ENCODE measurements at places on chromosomes 11 and 22.

GRCh38 chr11:62546244-62546928 is at the start of gene AHNAK:
Gene AHNAK (minus strand): TSS chr11:62546806. CDS start chr11:62536098, 10,708 bp downstream.
- DNase-seq, result no peak

DNA sequence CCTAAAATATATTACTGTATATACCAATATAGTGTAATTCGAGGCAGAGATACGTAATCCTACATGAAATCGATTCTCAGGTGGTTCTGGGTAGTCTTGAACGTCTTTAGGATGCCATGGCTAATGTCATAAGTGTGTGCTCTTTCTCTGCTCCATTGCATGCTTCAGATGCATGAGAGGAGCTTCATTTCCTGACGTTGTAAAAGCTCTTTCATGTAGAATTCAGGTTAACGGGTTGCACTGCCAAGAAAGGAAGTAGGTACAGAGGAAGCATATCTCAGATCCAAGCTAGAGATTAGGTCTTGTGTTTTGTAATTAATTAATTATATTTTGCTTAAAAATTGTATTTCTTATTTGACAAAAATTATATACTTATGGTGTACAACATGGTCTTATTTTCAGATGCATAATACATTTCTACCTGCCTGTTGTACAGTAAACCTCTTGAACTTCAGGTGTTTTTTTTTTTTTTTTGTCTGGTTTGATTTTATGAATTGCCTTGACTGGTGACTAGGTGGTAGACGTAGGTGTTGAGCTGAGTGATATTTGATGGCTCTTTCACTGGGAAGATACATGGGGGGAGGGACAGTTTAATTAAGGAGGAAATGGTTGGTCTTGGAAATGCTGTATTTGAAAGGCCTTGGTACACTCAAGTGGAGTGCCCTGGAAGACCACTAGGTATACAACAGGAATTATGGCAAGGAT is 9.3 kb downstream of the NUP50 start:
- no peak for DNase-seq

GRCh38 chr22:28444659-28445058 is 235.0 kb downstream of the TTC28 start:
- DNase-seq, result no peak

DNA sequence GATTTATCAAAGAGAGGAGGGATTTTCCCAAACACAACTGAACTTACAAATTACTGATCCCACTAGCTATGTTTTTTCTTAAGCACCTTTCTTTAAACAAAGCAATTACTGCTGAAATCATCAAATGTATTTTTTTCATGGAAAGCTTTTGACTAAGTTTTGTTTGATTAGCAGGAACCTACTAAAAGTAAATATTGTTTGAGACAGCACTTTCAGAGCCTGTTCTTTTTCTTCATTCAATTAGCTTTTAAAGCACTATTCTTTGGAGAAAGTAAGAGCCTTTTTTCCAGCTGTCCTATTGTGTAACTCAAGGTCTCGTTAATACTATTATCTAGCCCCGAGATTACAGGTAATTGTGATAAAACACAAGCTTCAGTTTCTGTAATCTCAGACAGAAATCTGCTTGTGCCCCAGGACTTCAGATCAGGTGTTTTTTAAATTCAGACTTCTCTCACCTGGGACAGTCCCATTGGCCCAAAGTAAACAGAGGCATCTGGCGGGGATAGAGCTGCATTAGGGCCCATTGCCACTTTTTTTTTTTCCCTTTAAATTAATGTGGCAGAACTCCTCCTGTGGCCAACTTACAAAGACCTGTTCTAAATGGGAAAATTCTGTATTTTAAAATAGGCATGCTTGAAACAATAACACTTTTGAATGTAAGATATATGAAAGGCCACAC is 11.0 kb downstream of the CSTPP1 start:
- DNase-seq, result peak; percentile 10

GRCh38 chr22:41403532-41404318 is 22.0 kb downstream of the TEF start:
- DNase-seq, result peak; percentile 67

DNA sequence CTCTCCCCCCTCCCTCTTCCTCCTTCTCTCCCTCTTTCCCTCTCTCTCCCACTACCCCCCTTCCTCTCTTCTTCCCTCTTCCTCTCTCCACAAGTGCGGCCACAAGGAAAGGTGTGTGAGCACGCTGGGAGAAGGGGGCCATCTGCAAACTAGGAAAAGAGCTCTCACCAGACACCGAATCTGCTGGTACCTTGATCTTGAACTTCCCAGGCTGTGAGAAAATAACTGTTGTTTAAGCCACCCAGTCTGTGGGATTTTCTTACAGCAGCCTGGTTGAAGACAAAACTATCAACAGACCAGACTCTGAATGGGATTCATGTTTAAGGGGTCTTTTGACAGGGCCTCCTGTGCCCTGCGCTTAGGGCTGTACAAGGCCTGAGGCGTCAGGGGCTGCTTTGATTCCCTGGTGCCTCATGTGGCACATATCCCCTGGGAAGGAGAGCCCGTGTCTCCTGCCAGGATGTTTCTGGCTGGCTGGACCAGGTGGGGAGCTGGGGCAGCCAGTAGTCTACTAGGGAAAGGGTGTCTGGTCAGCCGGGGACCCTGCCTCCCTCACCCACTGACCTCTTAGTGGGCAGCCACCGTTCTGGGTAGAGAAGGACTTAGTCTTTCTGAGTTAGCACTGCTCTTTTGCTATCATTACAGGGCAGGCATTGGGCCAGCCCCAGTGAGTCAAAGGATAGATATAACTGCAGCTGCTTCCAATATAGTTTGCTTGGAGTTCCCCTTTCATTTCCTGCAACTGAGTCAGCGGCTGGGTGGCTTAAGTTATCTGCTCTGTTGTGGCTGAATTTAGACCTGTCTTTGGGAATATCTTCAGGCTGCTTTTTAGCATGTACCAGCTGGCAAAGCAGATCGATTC is 6.2 kb downstream of the PANX1 start:
- no peak for DNase-seq

GRCh38 chr11:70120674-70121073 is 42.6 kb downstream of the ANO1 start:
- DNase-seq, result no peak

- no peak for DNase-seq
Measured at GRCh38 chr11:104094576-104094975, 58.1 kb downstream of the DDI1 start.

- no peak for DNase-seq
Measured at GRCh38 chr11:21615955-21616371, 576.9 kb upstream of the ANO5 start.

GRCh38 chr22:19579115-19579811 is 55.1 kb upstream of the CLDN5 start:
- DNase-seq, result no peak

DNA sequence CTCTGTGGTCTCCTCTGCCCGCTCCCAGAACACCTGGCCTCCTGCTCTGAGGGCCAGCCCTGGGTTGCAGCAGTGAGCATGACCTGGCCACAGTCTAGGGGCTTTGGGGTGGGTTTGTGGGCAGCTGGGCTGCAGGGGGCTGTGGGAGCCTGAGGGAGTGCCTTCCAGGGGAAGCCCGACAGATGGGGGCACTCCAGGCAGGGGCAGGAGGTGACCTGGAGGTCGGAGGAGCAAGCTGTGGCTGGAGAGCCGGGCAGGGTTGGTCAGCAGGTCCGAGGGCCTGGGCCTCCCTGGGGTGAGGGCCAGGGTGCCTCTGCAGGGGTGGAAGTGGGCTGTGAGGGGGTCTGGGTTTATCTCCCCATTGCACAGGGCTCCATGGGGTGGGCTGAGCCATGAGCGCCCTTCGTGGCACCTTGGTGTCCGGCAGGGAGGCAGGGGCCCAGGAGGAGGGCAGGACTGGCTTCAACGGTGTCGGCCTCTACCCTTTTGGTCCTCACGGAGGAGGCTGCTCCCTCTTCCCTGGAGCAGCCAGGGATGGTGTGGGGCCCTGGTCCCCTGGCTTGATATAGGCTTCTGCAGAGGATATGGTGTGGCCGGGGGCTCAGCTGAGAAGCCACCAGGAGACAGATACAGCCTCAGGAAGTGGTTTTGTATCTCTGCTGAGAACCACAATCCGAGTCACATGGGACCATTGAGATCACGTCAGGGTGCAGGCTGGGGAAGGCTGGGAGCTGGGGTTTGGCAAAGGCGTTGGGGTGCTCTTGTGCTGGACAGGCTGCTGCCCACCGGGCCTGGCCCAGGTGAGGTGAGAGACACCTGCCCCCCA is 22.3 kb downstream of the KCNQ1 start:
- DNase-seq, result no peak

DNA sequence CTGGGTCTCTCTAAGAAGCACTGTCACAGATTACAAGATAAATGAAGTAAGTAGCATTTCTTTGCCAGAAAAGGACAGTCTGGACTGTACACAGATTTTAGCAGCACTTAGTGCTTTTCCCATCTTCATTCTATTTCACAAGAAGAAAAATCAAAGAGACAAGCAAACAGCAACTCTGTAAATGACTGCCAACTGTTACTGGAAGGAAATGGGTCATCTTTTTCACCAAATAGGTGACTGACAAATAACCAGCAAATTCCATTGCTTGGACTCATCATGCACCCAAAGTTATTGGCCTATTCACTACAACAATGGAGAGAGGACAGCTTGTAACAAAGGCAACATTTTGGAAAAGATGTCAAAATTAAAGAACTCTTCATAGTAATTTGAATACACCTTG is 28.9 kb upstream of the CARD18 start:
- no peak for DNase-seq

DNA sequence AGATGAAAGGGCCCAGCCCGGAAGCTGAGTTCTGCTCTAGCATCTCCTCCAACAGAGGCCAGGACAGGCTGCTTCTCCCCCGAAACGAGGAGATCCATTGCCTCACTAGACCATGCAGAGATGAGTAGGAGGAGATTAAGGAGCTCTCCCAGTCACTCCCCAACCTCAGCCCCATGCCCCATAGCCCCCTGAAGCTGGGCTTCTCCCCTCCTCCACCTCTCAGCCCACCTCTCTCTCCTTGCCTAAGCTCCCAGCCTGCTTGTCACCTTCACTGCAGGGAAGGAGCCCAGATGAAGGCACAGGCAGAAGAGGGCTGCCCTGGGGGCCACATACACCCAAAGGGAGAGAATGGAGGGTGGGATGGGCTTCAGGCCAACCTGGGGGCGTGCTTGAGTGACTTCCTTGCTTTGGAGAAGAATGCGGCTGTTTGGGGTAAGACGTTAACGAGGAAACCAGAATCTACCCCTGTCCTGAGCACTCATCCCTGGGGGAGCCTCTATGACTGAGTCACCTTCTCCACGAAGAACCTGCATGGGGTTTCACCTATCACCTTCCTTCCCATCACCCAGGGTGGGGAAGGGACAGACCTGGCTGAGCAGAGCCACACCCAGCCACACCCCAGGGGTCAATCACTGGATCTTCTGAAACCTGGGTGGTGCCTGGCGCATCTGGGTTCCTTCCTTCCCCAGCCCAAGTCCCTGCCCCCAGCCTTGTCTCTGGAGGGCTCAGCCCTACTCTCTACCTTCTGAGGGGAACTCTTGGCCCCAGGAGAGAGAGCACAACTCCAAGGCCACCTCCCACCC is 11.6 kb upstream of the GNAZ start:
- DNase-seq, result no peak

- no peak for DNase-seq
Measured at GRCh38 chr22:19687561-19688300, 26.6 kb upstream of the SEPTIN5 start.

DNA sequence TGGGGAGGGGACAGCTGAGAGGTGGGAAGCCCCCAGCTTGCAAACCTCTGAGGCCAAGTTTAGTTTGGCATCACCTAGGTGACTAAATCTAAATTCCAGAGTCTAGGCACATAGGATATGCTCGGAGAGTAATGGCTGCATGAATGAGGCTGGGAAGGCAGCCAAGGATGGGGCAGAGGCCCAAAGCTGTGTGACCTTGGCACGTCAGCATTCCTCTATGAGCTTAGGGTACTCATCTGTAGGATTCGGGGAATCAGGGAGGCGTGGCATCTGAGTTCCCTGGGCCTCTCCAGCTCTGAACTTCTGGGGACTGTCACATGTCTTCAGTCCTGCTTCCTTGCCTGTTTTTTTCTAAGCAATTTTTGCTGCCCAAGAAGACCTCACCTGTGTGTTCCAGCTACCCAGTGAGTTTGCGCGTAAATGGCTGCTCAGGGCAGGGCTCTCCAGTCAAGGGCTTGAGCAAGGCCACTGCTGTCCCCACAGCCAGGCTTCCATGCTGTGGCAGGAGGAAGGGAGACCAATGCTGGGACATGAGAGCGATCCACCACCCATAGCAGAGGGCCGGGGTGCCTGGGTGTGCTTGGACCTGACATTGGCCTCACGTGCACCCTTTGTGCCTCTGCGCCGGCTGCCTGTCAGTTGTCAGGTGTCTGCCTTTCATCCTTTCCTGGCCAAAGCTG is 13.9 kb downstream of the DAGLA start:
- peak; percentile 42 for DNase-seq

- no peak for DNase-seq
Measured at GRCh38 chr11:128502726-128503125, 84.6 kb downstream of the ETS1 start.

DNA sequence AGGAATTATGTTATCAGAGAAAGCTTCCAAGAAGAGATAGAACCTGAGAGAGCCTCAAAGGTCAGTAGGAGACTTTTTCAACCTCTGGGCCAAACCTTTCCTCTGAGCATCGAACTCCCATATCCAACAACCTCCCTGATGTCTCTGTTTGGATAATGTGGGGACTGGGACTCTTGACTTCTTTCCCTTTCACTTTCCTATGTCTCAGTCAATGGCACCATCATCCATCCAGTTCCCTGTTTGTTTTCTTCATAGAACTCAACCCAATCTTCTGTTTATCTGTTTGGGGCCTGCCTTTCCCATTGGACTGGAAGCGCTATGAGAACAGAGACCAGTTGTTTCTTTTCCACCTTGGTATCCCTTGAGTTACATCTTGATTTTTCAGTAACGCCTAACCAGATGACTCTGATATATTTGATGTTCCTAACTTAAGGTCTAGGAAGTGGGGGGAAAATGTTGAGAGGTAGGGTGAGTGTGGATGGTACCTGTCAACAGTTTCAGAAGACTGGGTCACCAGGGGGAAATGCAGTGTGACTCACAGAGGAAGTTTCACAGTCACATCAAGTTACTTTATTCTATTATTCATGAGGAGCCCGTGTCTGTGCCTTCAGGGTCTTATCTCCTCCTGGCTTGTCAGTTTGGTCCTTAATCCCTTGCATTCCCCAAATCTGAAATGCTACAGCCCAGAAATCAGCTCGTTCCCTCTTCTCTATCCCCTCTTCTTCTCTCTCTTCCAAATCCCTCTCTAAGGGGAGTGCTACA is 4.5 kb upstream of the KCNE3 start:
- DNase-seq, result no peak

DNA sequence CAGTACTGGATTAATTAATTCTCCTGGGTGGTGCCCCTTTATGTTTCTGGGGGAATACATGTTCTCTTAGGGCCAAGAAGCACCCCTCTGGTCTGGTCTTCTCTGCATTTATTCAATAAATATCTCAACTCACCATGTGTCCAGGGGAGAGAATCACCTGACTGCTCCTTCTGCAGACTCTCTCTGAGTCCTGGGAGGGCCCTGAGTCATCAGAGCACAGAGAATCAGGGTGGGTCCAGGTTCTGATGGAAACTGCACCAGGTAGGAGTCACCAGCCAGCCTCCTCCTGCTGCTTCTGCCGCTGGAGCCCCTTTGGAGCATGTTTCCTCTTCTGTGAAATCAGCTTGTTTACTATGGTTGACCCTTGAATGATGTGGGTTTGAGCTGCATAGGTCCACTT is 107.7 kb upstream of the PLET1 start:
- DNase-seq, result no peak
